Activated CD4-positive, alpha-beta T cell treated with anti-CD3 and anti-CD28 coated beads for 24 hours (primary cell): ENCODE measurements at places on chromosomes 12 and 14.

DNA sequence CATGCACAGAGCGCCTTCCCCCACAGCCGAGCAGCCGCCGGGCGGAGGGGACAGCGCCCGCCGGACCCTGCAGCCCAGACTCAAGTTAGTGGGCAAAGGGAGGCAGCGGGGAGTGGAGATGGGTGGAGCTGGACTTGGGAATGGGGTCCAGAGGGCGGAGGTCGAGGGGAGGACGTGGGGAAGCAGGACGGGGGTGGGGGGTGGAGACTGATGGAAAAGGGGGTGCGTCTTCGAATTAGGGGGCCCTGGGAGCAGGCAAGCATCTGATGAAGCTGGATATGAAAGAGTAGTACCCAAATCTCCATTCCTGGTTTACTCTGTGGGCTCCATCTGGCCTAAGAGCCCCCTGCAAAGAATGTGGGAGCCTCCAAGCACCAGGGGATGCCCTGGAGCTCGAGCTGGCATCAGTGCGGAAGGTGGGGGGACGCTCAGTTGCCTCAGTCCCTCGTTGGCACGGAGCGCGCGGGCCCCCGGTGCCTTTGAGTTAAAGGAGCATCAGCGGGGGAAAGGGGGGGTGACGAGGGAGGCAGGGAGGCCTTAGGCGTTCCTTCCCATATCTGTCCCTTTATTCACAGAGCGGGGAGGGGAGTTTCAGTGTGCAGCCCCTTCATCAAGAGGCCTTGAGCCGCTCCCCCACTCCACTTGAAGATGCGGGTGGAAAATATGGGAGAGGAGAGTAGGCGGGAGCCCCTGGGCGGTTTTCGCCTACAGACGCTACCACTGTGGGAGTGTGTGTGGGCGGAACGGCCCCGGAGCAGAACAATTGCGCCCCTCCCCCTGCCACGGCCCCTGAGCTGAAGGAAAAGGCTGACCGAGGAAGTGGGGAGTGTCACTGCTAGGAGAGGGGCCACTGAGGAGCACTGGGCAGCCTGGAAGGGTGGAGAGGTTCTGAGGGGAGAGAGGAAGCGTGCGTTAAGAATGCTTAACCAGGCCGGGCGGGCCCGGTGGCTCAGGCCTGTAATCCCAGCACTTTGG is 644 bp downstream of the NAB2 start:
- DNase-seq: peak; percentile 26

- DNase-seq: no peak
Observed at GRCh38 chr12:104694161-104694560, 237.4 kb downstream of the CHST11 start.

DNA sequence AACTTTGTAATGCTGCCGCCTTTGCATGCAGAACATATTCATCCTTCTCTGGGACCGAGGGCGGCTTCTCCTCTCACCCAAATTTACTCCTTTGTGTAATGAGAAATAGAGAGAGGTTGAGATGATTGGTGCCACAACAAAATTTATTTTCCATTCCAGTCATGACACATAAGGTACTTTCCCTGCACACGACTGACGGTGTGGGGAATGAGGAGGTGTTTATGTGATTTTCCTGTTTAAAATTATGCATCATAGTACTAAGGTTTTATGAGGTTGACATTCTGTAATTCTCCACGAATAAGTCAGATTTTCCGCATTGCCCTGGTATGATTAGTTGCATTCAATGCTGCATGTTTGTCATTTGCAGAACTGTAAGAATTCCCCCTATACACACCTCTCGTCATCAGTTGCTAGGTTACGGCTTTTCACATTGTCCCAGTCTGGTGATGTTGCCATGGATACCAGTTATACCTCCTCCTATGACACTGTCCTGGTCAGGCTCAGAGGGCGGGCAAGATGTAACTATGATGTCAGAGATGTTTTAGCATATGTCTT is 23.1 kb downstream of the BICDL1 start:
- DNase-seq: peak; percentile 76

DNA sequence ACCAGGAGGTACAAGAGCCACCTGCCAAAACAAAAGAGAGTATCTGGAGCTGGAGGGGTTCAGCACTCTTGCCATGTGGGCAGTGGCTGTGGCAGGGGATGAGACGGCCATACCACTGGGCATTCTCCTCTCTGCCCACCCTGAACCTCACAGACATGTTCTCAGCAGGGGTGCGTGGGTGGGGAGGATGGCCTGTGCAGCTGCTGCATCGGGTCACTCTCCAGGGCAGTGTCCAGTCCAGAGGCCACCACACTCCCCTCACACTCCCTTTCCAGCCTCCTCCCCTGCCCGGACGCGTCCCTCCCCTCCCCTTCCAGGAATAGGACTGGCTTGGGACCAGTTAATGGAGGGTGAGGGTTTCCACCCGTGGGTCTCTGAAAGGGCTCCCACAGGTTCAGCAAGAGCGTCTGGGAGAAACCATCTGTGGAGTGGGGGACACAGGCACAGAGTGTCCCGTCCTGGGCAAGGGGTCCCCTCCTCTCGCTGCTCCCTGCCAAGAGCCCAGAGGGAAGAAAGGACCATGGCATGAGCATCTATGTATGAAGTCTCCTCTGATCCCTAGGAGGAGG is 501 bp downstream of the C1R start:
- no peak for DNase-seq

- DNase-seq: no peak
Observed at GRCh38 chr12:75870878-75871277, 160.7 kb downstream of the PHLDA1 start.

DNA sequence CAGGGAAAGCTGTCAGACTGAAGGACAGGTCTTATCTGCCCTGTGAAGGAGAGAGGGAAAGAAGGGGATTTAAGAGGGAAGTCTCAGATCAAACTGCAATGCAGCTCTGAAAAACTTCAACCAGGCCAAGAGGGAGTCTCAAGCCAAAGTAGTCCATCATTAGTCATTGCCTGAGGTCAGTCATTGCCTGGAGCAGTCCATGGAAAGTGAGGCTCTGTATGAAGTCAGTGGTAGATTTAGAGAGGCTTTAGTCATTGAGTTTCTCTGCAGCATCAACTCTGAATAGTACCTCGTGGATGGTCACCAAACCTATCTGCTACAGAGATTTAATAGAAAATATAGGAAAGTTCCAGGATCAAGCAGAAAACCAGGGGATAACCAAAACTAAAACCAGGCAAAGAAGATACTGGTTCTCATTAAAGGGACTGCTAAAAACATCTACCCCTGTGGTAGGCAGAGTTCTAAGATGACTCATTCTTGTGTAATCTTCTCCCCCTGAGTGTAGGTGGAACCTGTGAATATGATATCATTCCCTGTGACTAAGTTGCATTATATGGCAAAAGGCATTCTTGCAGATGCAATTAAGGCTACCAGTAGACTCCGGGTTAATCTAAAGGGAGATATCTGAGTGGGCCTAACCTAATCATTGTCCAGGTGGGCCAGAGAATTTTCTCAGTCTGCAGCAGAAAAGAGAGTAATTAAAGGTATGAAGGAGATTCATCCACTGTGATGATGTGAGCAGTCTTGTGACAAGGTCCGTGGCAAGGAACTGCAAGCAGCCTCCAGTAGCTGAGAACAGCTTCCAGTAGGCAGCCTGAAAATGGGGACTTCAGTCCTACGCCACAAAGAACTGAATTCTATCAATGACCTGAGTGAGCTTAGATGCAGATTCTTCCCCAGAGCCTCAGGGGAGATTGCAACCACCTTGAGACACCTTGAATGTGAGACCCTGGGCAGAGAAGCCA is 123.1 kb downstream of the GALC start:
- no peak for DNase-seq

DNA sequence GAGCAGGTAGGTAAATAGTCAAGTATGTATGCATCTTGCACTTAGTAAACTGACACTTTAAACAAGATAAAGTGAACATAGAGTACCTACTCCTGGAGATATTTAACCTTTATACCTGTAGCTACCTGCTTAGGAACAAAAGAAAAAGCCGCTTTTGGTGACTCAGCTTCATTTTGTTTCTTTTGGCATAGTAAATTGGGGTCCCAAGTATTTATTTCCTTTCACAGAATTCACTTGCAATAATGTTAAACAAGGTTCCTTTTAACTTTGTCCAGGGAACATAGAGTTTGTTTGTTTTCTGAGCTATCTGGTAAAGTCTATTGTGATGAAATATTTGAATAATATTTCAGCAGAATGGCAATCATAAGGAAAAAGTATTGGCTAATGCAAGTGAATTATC is 20.0 kb downstream of the SLCO1B3 start:
- no peak for DNase-seq

DNA sequence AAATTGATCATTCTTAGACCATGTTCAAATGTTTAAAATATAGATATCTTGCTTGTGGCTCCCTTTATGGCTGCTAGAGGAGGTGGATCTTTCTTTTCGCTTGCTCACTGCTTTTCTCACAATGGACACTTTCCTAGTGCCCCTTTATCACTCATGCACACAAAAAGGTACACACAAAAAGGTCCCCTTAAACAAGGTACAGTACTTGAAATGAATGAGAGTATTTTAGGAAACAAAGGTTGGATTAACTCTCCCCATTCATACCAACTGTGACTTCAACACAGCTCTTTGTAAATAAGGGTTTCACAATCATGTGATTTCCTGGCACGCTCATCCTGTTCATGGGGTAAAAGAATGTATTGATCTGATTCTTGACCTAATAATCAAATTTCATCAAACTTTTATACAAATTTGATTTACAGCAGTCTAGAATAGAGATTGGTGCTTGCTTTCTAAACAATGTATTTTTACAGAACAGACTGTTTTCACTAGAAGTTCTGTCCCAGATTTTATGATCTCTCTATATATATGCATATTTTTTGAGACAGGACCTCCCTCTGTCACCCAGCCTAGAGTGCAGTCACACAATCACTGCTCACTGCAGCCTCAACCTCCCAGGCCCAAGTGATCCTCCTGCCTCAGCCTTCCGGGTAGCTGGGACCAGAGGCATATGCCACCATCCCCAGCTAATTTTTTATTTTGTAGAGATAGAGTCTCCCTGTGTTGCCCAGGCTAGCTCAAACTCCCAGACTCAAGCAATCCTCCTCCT is 34.4 kb upstream of the EPS8 start:
- DNase-seq: no peak

- no peak for DNase-seq
Observed at GRCh38 chr12:43836475-43836989, 651 bp downstream of the TMEM117 start.

- DNase-seq: no peak
Observed at GRCh38 chr12:128088926-128089325, 178.0 kb upstream of the TMEM132C start.

- DNase-seq: no peak
Observed at GRCh38 chr14:59870277-59871165, at the start of gene RTN1. Gene RTN1, minus strand, starts transcription at chr14:59870776. Its CDS starts 146 bp downstream, at chr14:59870630.

DNA sequence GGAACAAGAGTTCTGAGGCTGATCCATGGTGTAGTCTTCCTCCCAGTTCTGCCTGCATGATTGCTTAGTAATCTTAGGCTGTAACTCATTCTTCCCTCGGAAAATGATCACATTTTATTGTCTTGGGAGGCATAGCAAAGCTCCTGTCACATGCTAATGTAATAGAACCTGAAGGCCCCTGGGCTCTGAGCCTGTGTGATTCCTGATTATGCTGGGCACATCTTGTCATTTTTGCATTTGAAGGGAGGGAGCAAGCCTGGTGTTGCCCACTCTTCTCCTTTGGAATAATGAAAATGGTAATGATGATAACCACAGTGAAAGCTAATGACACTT is 215.4 kb downstream of the MSRB3 start:
- no peak for DNase-seq

DNA sequence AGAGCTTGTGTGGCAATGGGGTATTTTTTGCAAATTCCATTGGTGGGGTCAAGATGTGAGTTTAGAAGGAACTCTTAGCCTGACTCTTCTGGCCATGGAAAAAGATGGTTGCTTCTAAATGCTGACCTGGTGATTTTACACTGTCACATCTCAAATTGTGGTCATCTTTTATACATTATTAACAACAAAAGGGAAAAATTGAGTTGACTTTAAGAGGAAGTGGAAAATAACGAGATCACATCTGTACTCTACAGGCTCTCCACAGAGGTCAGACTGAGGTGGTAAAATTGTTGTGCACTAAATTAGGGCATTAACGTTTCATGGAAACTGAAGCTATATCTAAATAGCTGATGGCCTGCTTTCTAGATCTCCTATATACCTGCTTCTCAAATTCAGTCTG is 44.7 kb downstream of the PTPN11 start:
- DNase-seq: no peak

- no peak for DNase-seq
Observed at GRCh38 chr12:27176765-27177164, 67.3 kb upstream of the STK38L start.

DNA sequence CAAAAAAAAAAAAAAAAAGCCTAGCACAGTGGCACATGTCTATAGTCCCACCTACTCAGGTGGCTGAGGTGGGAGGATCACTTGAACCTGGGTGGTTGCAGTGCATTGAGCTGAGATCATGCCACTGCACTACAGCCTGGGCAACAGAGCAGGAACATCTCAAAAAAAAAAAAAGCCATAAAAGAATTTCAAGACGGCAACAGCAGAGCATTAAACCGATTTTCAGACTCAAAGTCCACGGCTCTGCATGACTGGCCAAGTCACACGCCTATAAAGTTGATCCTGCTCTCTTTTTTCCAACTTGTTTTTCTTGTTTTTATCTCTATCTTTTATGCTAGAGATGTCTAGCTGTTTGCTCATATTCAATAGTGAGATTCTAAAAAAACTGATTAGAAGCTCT is 45.3 kb downstream of the FBXO34 start:
- DNase-seq: no peak

- DNase-seq: no peak
Observed at GRCh38 chr12:104686196-104686595, 229.4 kb downstream of the CHST11 start.

DNA sequence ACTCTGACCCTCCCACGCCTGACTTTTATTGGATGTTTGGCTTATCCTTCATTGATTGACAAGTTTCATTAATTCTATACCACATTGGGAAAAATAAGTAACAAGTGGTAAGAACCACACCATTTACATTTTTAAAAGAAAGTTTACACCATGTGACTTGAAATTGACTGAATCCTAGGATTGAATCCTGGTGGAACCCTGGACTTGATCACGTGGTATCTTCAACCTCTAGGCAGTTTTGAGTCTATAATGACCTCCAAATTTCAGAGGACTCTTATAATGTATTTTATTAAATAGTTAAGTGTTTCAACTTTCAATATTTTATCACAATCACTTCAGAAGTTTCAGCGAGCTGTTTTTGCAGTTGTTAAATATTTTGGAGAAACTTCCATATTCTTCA is 172.0 kb downstream of the SLC6A15 start:
- DNase-seq: no peak

- DNase-seq: no peak
Observed at GRCh38 chr12:107400686-107401447, 284.7 kb upstream of the PWP1 start.

DNA sequence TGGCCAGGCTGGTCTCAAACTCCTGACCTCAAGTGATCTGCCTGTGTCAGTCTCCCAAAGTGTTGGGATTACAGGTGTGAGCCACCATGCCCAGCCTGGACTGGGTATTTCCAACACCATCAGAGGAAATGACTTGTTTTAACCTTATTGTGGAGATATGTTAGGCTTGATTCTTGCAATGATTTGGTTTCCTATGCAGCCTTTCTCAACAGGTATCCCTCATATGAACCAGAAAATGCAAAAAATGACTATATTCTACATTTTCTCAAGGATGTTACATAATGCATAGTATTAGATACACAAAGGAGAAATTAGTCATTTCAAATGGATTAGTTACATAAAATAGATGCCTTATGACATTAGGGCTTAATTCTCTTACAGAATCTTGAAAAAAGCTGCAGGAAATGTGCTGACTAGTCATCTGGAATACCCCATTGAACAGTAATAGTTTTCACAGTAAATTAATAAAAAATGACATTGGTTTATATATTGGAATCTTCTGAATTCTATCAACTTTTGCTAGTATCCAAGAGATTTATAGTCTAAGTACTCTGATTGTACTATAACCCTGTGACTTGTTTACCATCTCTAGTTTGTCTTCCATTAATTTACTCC is 132.6 kb downstream of the INSM2 start:
- no peak for DNase-seq

- no peak for DNase-seq
Observed at GRCh38 chr12:109098183-109098604, 797 bp downstream of the UNG start.
